ENCODE measurements at places on chromosomes 16 and 17.

DNA sequence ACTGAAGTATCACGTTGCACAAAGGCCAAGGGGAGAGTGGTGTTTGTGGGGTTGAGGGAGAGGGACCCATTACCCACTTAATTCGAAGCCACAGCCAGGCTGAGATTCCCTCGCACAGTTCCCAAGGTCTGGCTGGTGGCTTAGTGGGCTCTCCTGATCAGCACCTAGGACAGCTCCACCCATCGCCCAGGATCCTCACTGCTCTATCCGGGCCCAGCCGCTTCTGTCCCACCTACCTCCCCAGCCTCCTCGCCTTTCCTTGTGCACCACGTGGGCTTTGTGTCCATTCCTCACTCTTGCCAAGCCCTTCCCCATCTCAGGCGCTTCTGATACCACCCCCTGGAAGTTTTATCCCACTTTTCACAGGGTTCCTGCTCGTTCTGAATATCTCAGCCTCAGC is 163.5 kb downstream of the CCT6B start:
- DNase-seq = peak; percentile 7

DNA sequence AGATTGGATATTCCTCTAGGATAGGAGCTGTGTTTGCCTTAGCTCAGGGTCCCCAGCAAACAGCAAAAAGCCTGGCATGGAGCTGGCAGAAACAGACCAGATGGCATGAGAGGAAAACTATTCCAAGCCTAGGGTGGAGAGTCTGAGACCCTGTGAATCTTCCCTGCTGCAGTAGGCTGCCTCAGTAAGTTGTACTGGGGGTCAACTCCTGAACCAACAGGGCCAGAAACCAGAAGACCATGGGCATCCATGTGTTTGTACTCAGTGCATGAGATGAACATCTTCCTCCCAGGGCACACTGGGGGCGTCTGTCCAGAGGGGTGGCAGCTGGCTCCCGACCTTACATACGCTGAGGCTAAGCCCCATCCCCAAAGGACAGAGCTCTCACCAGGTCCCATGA is 214.4 kb downstream of the C16orf78 start:
- DNase-seq = no peak

DNA sequence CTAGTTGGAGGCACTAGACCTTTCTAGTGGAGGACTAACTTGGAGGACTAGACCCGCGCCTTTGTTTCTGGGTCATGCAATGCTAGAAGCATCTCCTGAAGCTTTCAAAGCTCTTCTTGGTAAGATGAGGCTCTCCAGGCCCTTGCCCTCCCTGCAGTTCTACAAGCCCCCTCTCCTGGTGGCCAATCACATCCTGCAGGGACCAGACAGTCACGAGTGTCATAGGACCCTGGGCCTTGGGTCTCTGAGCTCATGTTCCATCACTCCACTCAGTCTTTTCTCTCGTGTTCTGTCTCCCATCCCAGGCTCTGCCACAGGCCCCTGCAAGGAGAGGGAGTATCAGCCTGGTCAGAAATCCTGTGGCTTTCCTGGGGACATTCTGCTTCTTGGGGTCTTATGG is 119.6 kb downstream of the CYLD start:
- DNase-seq = no peak

- DNase-seq = no peak
Measured at GRCh38 chr16:12917246-12917645, 15.8 kb downstream of the SHISA9 start.

GRCh38 chr17:37465069-37465616 is 24.5 kb upstream of the DUSP14 start:
- DNase-seq = no peak

- no peak for DNase-seq
Measured at GRCh38 chr17:66275651-66276050, 26.8 kb upstream of the PRKCA start.

GRCh38 chr17:61331178-61331577 is 68.5 kb upstream of the TBX2 start:
- no peak for DNase-seq

DNA sequence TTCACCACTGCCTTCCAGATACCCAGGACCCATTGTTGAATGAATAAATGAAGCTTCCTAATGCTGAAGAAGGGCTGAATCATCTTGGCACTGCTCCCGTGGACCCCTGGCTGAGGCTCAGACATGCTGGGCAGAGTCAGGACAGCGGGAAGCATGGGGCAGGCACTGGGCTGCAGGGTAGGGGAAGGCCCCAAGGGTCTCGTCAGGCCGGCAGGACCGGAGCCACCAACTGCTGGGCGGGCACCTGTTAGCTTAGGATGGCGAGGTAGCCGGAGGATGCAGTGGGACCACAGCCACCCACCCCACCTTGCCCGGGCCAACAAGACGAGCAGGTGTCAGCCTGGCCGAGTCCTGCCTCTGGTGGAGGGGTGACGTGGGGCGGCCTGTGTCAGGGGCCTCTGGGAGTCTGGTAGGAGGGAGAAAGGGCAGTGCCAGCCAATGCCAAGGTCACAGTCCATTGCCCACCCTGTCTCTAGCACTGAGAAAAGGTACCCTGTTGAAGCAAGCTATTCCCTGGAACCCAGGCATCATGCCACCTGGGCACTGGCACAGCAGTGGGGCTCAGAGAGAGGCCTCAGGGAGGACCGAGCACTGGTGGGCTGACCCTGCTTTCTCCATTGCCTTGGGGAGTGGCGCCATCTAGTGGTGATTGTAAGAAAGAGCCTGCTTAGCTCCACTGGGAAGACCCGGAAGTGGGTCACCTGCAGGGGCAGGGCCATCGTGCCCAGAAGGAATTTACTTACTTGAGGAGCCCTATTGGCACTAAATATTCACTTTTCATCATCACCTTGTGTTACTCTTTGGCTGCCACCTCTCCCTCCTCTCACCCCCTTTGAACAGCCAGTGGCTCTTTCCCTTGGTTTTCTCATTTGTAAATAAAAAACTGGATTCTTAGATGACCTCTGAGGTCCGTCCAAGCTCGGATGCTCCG is 3.0 kb upstream of the DLX3 start:
- DNase-seq = peak; percentile 89

DNA sequence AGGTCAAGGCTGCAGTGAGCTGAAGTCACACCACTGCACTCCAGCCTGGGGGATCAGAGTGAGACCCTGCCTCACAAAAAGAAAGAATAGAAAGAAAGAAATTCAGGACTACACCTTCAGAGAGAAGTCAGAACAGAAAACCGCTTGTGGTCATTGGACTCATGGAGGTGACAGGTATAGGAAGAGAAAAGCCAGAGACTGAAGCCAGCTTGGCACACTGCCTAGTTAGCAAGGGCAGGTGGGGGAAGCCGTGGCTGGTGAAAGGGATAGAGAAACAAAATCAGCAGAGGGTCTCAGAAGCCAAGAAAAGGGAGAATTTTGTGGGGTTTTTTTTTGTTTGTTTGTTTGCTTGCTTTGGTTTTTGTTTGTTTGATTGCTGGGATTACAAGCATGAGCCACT is 32.9 kb upstream of the SKAP1 start:
- DNase-seq = no peak

DNA sequence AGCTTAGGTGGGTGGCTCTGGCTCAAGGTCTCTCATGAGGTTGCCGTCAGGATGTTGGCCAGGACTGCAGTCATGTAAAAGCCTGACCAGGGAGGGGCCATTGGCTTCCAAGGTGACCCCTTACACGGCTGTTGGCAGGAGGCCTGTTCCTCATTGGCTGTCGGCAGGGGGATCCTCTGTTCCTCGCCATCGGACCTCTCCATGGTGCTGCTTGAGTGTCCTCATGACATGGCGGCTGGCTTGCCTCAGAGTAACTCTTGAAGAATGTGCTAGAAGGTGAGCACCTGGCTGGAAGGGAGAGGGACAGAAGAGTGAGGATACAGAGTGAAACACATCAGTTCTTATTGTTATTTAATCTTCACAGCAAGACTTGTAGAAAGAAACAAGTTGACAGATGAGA is 4.7 kb upstream of the RPRML start:
- no peak for DNase-seq

GRCh38 chr16:72976438-72977064 is 71.4 kb downstream of the ZFHX3 start:
- no peak for DNase-seq

- DNase-seq = peak; percentile 92
Measured at GRCh38 chr17:75345514-75346167, 56.4 kb upstream of the SLC25A19 start.

- DNase-seq = no peak
Measured at GRCh38 chr17:48704361-48705248, 17.7 kb downstream of the PRAC1 start.

GRCh38 chr16:58126451-58126961 is 2.7 kb downstream of the CFAP20 start:
- no peak for DNase-seq

DNA sequence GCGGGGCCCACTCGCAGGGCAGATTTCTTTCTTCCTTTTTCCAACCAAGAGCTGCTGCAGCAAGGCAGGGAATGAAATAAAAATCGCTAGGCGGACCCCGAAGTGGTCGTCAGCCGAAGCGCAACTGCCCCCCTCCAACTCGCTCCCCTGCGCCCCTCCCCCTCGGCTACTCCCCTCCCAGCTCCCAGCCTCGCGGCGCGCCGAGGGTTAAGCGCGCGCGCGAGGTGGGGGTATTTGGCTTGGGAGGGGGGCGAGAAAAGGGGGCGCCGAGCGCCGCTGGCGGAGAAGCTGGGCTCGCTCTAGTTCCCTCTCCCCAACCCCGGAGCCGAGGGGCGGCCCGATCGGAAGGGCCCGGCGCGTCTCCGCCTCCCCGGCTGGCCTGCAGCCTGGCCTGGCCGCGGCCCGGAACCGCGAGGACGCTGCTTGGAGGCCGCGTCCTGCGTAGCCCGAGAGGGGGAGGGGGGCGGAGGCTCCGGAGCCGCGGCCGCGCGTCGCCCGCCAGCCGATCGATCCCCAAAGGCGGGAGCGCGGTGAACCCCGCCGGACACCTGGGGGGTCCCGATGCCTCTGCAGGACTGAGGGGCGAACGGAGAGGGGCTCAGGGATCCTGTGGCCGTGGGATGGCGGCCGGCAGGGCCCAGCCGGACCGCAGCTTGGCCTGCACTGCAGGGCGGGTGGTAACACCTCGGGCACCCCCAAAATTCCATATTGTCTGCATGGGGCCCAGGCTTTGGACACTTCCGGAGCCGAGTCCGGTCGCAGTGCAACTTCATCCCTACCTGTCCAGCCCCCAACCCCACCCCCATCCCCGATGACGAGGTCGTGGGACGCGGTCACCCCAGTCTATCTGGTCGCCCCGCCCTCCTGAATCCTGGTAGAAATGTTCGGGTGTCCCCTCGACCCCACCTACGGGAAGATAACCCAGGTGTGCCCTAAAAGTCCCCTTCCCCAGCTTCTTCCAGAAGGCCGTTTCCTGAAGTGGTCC is 4.9 kb upstream of the CBX4 start:
- peak; percentile 55 for DNase-seq

DNA sequence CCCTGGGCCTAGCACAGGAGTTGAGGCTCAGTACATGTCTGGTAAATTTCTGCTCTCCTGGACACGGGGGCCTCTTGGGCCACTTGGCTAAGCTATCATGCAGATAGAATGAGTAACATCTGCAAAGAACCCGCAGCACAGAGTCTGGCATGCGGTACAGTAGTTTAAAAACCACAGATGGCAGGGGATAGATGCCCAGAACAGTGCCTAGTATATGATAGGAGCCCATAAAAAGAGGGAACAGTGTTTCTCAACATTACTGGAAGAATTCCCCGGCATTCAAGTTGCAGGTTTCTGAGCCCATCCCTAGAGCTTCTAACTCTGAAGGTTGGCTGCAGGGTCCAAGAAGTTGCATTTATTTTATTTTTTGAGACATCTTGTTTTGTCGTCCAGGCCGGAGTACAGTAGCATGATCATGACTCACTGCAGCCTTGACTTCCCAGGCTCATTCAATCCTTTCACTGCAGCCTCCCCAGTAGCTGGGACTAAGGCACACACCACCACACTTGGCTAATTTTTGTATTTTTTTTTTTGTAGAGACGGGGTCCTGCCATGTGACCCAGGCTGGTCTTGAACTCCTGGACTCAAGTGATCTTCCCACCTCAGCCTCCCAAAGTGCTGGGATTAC is 5.8 kb downstream of the CDIPT start:
- no peak for DNase-seq

GRCh38 chr16:888901-889570 is 81.7 kb downstream of the LMF1 start:
- no peak for DNase-seq

- peak; percentile 15 for DNase-seq
Measured at GRCh38 chr17:33520426-33521330, 227.6 kb upstream of the ASIC2 start.

GRCh38 chr17:28548417-28549130 is 3.9 kb downstream of the UNC119 start:
- DNase-seq = no peak

GRCh38 chr17:13429201-13429600 is 172.5 kb downstream of the HS3ST3A1 start:
- DNase-seq = no peak

- DNase-seq = no peak
Measured at GRCh38 chr17:19374136-19374535, 4.2 kb upstream of the MAPK7 start.

GRCh38 chr16:23607726-23608125 is 11.6 kb upstream of the NDUFAB1 start:
- no peak for DNase-seq

DNA sequence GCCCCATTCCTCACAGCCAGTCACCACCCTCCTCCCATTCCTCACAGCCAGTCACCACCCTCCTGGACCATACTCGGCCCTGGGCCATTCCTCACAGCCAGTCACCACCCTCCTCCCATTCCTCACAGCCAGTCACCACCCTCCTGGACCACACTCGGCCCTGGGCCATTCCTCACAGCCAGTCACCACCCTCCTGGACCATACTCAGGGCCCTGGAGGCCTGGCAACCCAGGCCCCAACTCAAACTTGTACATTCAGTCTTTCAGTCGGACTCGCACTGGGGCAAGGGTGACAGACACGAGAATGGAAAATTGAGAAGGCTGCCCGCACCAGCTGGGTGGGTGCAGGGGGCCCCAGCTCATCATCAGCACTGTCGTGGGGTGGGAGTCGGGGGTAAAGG is 30.4 kb upstream of the FOXK2 start:
- DNase-seq = no peak

GRCh38 chr16:89150090-89150835 is 21.3 kb upstream of the CDH15 start:
- no peak for DNase-seq

DNA sequence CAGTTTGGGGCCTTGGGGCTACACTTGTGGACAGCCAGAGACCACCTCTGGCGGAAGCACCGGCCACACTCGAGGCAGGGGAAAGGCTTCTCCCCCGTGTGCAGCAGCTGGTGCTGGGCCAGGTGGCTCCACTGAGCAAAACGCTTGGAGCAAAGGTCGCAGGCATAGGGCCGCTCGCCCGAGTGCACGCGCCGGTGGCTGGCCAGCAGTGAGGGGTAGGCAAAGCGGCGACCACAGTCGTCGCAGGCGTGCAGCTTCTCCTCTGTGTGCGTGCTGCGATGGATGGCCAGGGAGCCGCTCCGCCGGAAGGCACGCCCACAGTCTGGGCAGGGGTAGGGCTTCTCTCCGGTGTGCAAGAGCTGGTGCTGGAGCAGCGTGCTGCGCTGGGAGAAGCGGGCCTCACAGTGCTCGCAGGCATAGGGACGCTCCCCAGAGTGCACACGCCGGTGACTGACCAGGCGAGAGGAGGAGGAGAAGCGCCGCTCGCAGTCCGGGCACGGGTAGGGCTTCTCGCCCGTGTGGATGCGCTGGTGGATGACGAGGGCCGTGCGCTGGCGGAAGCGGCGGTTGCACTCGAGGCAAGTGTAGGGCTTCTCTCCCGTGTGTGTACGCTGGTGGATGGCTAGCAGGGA is 5.8 kb downstream of the ZNF689 start:
- no peak for DNase-seq

- DNase-seq = no peak
Measured at GRCh38 chr17:81251709-81252301, 12.7 kb downstream of the NDUFAF8 start.

- DNase-seq = no peak
Measured at GRCh38 chr16:3992297-3993051, 112.0 kb upstream of the CREBBP start.

Data from B cell (primary cell).